ENCODE measurements at places on chromosomes 5 and 9.

- DNase-seq, result no peak
Measured at GRCh38 chr5:105931881-105932421, 1738.8 kb downstream of the EFNA5 start.

DNA sequence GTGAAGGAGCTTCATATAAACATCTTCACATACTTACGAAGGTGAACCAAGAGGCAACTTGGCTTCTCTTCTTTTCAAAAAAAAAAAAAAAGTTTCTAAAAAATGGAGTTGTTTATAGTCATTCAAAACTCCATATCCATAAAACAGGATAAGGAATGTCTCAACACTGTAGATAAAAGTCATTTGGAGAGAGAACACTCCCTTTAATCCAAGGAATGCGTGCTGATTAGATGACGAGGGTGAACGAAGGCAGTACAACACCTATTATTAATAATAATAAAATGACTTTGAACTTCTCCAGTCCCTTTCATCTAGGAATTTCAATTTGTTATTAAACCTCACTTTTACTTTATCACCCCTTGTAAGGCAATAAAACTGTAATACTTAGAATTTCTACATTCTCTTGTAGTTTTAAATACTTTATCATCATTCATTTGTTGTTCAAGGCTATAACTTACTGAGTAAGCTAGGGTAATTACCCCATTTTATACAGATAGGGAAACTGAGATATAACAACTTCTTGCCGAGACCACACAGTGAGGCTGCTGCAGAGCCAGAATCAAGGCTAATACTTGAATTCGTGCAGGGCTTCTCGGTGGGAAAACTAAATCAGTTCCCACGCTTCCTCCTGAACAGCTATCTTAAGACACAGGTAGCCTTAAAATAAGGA lies 377.1 kb downstream of the EFNA5 start:
- DNase-seq, result no peak

DNA sequence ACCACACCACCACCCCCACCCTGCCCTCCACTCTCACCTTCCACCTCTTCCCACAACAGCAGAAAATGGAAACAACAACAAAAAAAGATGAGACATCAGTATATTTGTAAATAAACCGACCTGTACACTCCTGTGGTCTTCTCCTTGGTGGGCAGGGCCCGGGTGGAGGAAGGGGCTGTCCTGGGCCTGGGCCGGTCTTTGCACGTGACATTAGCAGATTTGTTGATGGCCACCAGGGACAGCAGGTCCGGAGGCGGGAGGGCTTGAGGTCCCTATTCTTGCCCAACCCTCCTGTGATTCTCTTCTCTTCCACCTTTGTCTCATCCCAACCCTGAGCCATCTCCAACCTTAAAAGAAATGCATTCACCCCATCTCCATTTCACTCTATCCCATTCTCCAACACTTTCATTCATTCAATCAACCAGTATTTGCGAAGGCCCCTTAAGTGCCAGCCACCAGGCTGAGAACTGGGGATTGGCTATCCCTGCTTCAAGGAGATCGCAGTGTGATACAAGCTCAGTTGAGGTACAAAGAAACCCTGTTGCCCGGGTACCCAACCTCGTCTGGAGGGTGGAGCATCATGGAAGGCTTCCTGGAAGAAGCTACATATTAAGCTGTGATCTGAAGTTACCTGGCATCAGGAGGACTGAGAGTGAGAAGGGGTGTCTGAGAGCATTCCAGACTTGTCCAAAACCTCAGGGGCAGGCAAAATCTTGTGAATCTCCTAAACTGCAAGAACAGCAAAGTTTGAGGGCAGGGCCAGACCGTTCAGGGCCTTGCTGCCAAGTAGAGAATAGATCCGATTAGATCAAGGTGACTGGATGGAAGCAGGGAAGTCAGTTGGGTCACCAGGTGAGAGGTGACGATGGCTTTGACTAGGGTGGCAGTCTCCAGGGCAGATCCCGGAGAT lies 87.4 kb downstream of the LMX1B start:
- no peak for DNase-seq

- DNase-seq, result no peak
Measured at GRCh38 chr5:138138949-138139780, at the start of gene NME5. NME5 (minus strand) TSS chr5:138139428; CDS start chr5:138138780, 648 bp downstream.

Data from glomerular endothelial cell (primary cell).